ENCODE measurements at places on chromosomes 7 and 10. TPM values are rescaled to one million over a fixed set of nuclear protein-coding genes. Genes with fewer than 3 reads are reported as not detected.

CCL24 gene
- not detected for total RNA-seq

GPR146 gene
- 30.6 TPM for total RNA-seq

SNCG gene
- 24.7 TPM for total RNA-seq

HOXA9 gene
- total RNA-seq: not detected

ASZ1 gene
- not detected for total RNA-seq

TIMM23 gene
- 86.1 TPM for total RNA-seq

PTF1A gene
- not detected for total RNA-seq

All from Right ventricle myocardium inferior (tissue), 1 donor.